ENCODE measurements at places on chromosomes 4 and X. TPM values are rescaled to one million over a fixed set of nuclear protein-coding genes. Genes with fewer than 3 reads are reported as not detected.

Gene MOB1B
- 21.0 TPM for total RNA-seq

Gene TSPAN6
- 40.2 TPM for total RNA-seq

Gene NPY5R
- total RNA-seq: 8.2 TPM

Gene STATH
- not detected for total RNA-seq

Gene RBM46
- total RNA-seq: not detected

Gene TKTL1
- not detected for total RNA-seq

Gene MAGEA1
- not detected for total RNA-seq

Gene RPL10
- total RNA-seq: 2,429 TPM

Data from A673 (cell line).